Stimulated activated CD4-positive, alpha-beta T cell treated with anti-CD3 and anti-CD28 coated beads, Interleukin-1b, Interleukin-23, amount 100 ng/mL, for 1 hour (primary cell): ENCODE measurements at places on chromosomes 4 and X.

- no peak for DNase-seq
Observed at GRCh38 chr4:79182209-79182608, 143.7 kb downstream of the NAA11 start.

DNA sequence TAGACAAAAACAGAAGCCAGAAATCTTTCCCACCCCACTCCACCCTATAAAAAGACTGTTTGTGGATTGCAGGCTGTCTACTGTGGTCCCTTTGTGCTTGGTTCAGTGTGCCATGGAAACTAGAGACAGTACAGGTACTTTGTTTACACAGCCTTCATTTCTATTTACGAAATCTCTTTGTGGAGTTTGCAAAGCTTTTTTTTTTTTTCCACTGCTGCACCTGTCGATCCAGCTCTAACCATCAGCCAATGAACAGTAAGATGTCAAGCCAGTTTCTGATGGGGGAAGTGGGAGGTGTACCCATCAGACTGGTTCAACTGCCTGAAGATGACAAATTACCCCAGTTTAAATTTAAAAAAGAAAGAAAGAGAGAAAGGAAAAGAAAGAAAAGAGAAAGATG, 20.2 kb upstream of the LRBA start:
- DNase-seq: no peak

- DNase-seq: peak; percentile 45
Observed at GRCh38 chrX:12946838-12947544, 27.9 kb upstream of the TMSB4X start.

- DNase-seq: no peak
Observed at GRCh38 chr4:38333219-38333618, 330.8 kb upstream of the KLF3 start.

DNA sequence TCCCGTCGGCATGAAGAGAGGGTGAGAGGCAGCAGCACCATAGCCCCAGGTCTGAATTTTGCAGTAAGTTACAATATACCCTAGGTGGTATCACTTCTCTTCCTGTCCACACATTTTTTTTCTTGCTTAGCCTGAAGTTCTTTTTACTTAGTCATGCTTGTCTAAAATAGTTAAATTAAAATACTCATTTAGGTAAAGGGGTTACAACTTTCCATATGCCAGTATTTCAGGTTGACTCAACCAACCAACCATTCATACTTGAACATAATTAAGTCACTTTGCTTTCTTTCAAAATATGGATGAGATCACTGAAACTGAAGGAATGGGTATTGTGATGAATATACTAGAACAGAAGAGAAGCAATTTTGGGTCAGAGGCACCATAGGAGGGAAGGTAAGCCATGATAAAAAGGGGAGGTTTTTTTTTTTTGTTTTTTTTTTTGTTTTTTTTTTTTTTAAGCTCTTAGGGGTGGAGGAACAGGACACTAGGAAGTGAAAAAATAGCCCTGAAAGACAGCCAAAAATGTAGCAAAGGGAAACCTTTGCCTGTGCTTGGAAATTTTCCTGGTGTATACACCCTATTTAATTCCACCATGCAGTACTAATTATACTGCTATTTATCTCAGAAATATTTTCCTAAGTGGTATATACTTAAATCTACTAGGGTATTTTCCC, 41.8 kb downstream of the RPS6KA3 start:
- DNase-seq: no peak

GRCh38 chr4:89305028-89305427, 2.6 kb downstream of the GPRIN3 start:
- no peak for DNase-seq

DNA sequence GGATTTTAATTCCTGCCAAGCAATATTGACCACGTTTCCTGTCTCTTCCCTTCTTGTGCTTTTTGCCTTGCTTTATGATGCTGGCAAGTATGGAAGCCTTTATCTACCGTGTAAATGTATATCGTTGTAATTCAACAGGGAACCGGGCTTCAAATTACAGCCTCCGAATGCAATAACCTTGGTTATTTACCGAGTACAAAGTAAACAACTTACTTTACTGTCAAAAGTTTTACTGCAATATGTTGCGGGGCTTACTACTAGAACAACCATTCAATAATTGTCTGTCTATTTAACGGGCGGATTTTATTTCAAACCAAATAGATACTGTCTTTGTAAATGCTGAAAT, 73.1 kb downstream of the PALLD start:
- DNase-seq: no peak

DNA sequence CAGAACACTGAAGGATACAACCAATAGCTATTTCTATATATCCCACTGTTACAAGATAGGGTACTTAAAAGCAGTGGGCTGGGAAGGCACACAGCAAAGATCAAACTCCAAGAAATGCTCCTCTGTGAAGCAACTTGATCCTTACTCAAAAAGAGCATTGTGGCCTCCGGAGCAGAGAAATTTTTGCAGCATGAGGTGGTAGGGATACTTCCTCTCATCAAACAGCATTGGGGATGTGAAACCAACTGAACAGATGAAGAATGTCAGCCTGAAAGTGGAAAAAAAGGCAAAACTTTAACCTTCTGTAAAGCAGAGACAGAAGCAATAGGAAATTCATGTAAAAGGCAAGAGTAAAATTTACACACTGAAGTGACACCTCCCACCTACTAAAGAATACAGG, 92.2 kb downstream of the HUWE1 start:
- DNase-seq: no peak

- DNase-seq: no peak
Observed at GRCh38 chr4:38071801-38072431, 111.7 kb downstream of the PTTG2 start.

DNA sequence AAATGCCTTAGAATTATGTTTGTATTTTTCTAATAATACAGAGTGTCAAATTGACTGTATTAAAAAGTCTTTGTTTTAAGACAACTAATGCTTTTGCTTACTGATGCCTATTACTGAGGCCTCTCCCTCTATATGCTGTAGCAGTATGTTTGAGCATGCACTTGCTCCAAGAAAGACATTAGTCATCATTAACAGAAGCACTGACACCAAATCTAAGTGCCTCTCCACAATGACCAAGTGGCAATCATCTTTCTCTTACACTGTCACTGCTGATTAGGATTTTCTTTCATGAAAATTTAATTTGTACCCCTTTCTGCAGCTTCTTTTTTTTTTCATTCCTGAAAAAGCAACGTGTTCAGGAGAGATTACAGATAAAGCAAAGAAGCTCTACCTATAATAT, 11.1 kb upstream of the MAB21L2 start:
- DNase-seq: no peak

GRCh38 chrX:140503714-140504351, 1.0 kb downstream of the SOX3 start:
- no peak for DNase-seq

GRCh38 chr4:6086846-6087245, 68.6 kb upstream of the C4orf50 start:
- no peak for DNase-seq

GRCh38 chrX:129092242-129092641, 431.0 kb downstream of the SMARCA1 start:
- no peak for DNase-seq

DNA sequence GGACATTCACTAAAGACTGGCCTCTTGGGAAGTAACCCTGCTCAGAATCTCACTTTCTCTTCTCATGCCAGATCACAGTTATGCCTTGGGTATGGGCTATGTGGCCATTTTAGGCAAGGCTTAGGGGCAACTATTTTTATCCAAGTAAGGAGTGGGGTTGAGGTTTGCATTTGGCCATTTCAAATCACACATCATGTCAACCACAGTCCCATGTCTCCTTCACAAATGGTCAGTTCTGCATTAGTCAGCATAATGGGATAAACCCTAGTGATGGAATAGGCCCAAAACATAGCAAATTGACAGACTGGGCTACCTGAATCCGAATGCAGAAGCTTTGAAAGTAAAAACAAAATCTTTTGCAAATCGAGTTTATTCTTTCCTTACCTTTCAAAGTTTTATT, 827 bp upstream of the RTL3 start:
- no peak for DNase-seq

DNA sequence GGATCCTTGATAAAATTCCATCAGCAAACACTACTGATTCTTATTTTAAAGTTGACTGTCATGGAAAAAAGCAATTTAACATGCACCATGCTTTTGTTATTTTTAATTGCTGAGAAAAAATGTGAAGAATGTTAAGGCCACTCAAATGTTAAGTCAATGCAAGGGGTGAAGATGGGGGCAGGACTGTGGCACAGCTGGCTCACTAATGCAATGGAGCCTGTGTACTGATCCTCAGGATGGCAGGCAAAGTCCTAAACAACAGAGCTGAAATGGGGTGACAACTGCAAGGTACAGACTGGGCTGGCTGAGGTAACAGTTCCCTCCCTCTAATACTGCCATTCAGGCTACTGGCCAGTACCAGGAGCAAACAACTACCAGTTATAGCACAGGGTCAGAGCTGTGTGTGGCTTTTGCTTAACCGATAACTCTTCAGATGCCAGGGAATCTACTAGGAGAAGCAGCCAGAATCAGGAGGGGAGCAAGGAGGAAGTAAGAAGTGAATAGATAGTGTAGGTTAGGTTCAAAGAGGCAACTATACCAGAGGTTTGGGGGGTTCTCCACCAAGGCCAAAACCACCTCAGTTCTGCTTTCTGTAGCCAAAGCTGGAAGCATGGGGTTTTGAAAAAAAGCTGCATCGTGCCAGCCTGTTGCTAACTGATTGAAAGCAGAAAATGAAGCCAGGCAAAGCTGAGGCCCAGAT, 372.6 kb downstream of the OPHN1 start:
- no peak for DNase-seq

GRCh38 chr4:35300996-35301774, 943.1 kb downstream of the ARAP2 start:
- DNase-seq: no peak

- DNase-seq: no peak
Observed at GRCh38 chr4:10582059-10582686, 102.4 kb downstream of the CLNK start.

- DNase-seq: no peak
Observed at GRCh38 chr4:5933116-5933515, 40.2 kb upstream of the CRMP1 start.

GRCh38 chr4:54961357-54961975, 163.9 kb downstream of the KDR start:
- no peak for DNase-seq

- DNase-seq: no peak
Observed at GRCh38 chr4:2357821-2358745, 60.4 kb downstream of the ZFYVE28 start.

DNA sequence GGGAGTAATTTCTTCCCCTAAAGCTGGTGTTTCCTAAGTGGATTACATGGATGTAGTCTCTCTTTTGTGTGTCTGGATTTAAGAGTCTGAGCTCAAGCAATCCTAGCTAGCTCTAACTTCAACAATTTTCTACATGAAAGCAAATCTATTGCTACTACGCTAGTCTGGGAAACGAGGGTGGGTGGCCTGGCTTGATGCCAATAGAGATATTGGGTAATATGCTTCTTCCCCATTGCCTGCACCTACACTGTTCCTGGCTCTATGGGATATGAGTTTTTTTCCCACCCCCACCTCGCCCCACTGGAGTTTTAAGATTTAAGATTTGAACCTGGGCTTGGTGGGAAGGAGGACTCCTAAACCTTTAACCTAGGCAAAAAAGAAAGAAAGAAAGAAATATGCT, 158.8 kb downstream of the RBM46 start:
- no peak for DNase-seq

GRCh38 chr4:101501421-101501820, 154.1 kb upstream of the PPP3CA start:
- no peak for DNase-seq

DNA sequence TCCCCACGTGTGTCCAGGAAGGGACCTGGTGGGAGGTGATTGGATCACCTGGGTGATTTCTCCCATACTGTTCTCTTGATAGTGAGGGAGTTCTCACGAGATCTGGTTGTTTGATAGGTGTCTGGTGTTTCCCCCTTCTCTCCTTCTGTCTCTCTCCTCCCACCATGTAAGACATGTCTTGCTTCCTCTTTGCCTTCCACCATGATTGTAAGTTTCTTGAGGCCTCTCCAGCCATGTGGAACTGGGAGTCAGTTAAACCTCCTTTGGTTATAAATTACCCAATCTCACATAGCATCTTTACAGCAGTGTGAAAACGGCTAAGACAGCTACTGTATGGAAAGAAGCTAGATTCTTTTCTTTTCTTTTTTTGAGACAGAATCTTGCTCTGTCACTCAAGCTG, 21.6 kb upstream of the FGG start:
- no peak for DNase-seq

- DNase-seq: no peak
Observed at GRCh38 chrX:129957241-129958082, 25.0 kb upstream of the BCORL1 start.

DNA sequence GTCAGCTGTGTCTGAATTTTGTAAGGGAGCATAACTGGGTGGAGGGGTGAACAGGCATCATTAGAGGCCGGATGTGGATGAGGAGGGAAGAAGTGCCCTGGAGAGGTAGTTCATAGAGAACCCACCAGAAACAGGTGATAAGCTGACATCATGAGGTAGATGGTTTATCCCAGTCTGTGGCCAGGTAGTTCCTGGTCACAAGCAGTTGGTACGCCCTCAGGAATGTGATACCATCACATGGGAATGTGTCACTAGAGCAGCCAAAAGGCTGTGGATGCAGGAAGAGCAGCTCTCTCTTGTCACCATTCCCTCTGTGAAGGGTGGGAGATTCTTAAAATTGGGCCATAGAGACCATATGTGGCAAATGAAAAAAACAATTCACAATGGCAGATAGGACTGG, 21.9 kb downstream of the MSN start:
- DNase-seq: no peak

GRCh38 chrX:39327255-39327654, 526.0 kb downstream of the MID1IP1 start:
- DNase-seq: no peak

DNA sequence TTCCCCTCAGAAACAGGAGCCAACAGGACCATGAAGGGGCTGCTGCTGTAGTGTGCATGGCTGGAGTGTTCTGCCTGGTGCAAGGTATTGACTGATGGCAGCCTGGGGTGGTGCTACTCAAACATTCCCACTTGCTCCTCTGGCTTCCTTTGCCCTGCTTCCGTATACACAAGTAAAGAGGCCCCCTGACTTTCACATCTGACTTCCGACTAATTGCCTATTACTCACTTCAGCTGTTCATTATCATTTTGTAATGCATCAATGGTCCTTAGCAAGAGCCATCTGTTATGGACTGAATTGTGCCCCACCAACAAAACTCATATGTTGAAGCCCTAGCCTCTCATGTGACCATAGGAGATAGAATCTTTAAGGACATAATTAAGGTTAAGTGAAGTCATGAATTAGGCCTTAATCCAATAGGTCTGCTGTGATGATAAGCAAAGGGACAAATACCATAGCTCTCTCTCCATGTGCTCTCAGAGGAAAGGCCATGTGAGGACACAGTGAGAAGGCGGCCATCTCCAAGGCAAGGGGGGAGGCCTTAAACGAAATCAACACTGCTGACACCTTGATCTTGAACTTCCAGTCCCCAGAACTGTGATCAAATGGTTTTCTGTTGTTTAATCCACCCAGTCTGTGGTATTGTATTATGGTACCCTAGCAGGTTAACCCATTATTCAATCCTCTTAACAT, 122.5 kb upstream of the CLNK start:
- DNase-seq: no peak

DNA sequence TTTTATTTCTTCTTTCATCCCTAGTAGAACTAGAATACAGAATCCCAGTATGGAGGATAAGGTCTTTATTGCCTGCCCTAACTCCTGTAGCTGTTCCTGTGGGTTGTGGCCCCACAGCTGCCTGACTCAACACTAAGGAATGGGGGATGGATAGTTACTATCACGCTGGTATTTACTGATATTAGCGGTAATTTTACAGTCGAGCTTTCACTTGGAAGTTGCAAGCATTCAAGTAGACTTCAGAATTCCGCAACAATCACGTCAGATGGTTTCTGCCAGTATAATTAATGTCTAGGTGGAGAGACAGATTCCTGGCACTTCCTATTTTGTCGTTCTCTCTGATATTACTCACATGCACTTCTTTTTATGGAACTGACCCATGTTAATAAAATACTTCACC, 489.8 kb downstream of the PABPC4L start:
- DNase-seq: no peak
